LHCN-M2 (cell line): ENCODE measurements at places on chromosomes 12 and 14. TPM values are rescaled to one million over a fixed set of nuclear protein-coding genes. Genes with fewer than 3 reads are reported as not detected.

DTX3 gene
- 19.3 and 22.0 TPM in 2 replicates for total RNA-seq

SRRM4 gene
- total RNA-seq: not detected in 2 replicates

ST8SIA1 gene
- under 0.01 and 0.86 TPM in 2 replicates for total RNA-seq

ANKRD33 gene
- total RNA-seq: not detected in 2 replicates

LIN7A gene
- 0.57 and 1.3 TPM in 2 replicates for total RNA-seq

TSPAN11 gene
- 0.17 and 0.32 TPM in 2 replicates for total RNA-seq

ATP6V1D gene
- total RNA-seq: 135 and 139 TPM in 2 replicates

HNRNPA1 gene
- 529 and 606 TPM in 2 replicates for total RNA-seq
